Endothelial cell (in vitro differentiated cells): ENCODE measurements at places on chromosomes 3 and 15. TPM values are rescaled to one million over a fixed set of nuclear protein-coding genes. Genes with fewer than 3 reads are reported as not detected.

The STRA6 gene
- 9.2 TPM for total RNA-seq

The TBL1XR1 gene
- total RNA-seq = 156 TPM

The IL17RB gene
- total RNA-seq = 0.33 TPM

The PLA2G4E gene
- not detected for total RNA-seq

The CCR3 gene
- not detected for total RNA-seq

DNA sequence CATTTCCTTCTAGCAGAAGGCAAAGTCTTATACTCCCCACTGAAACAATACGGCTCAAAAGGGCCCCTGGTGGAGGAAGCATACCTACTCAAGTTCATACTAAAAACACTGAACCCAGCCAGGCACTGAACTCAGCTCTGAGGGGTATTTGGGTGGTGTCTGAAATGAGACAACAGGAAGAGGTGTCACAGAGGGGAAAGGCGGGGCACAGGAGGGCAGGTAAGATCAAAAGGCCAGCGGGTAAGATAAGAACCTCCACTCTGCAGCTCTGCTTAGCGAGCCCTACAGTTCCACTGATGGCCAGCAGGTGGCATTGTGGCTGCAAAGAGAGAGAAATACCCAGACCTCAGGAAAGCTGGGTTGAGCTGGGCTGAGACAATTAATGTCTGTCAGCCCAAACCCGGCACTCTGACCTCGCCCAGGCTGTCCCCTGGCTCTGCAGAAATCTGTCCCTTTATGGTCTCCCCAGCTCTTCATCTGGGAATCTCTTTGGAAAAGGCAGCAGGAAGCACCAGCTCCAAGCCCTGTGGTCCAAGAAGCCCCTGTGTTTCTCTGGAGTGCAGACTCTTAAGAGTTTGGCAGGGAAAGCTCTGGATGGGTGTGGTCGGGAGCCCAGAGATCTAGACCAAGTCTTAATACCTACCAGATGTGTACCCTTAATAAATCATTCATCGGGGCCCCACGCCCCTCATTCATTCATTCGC, 8.4 kb downstream of the MFGE8 start:
- peaks cover 31% of the 10 kb centered on the region for H3K36me3 ChIP-seq
- H3K27me3 ChIP-seq = peaks cover 13% of the 10 kb centered on the region
- peak; percentile 83 for DNase-seq
- no peak overlapping the region for H3K4me3 ChIP-seq
- peaks cover 14% of the 10 kb centered on the region for H3K4me1 ChIP-seq
- H3K27ac ChIP-seq = no peak overlapping the region

DNA sequence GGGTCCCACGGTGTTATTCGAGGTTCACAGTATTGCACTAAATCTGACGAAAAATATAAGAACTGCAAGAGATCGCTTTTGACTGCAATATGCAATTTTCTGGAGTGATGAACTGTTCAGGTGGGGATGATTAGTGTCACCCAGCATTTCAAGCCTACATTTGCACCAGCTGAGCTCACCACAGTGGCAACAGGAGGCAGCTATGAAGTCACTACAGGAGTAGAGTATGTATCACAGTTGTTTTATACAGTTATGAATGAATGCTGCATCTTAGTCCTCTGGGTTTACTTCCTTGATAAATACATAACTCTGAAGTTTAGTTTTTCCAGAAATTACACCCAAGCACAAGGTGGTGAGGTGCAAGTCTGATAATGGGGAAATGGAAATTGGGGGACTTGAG, 69.6 kb downstream of the CHSY1 start:
- H3K4me3 ChIP-seq = no peak overlapping the region
- H3K4me1 ChIP-seq = peaks cover 41% of the 10 kb centered on the region
- peaks cover 27% of the 10 kb centered on the region for H3K36me3 ChIP-seq
- no peak overlapping the region for H3K27ac ChIP-seq
- H3K27me3 ChIP-seq = peaks cover 6% of the 10 kb centered on the region

DNA sequence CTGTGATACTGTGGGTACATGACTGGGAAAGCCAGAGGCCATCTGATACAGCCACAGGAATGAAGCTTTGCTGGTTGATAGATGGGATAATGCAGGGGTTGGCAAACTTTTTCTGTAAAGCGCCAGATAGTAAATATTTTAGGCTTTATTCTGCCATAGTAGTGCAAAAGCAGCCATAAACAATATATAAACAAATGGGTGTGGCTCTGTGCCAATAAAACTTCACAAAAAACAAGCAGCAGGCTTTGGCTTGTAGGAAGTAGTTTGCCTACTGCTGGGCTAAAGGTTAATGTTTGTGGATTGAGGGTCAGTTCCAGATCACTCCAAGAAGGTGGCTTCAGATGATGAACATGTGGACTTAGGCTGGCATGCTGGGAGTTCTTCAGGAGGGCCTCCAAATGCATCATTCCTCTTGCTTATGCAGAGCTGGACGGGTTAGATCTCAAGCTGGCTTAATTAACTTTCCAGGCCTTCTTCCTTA, 305.7 kb downstream of the RPLP1 start:
- H3K4me3 ChIP-seq = no peak overlapping the region
- H3K27me3 ChIP-seq = no peaks in the 10 kb centered on the region
- H3K27ac ChIP-seq = no peak overlapping the region
- peaks cover 37% of the 10 kb centered on the region for H3K4me1 ChIP-seq

DNA sequence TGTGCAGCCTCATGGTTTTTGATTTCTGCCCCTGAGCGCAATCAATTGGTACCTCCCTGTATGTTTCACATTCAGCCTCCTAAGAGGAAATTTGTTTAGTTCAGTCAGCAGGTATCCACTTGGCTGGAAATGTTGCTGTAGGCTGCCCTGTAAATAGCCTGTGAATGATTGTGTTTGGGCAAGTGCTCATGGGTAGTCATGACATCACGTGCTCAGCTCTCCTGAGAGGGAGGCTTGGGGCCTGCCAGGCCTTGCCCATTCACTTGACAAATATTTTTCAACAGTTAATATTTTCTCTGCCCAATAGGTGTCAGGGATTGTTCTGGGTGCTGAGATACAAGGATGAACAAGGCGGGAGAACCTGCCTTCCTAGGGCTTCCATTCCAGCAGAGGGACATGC, 13.3 kb downstream of the HRH1 start:
- peaks cover 3% of the 10 kb centered on the region for H3K4me1 ChIP-seq
- H3K27ac ChIP-seq = peak overlapping the region; percentile 8
- no peak for DNase-seq

DNA sequence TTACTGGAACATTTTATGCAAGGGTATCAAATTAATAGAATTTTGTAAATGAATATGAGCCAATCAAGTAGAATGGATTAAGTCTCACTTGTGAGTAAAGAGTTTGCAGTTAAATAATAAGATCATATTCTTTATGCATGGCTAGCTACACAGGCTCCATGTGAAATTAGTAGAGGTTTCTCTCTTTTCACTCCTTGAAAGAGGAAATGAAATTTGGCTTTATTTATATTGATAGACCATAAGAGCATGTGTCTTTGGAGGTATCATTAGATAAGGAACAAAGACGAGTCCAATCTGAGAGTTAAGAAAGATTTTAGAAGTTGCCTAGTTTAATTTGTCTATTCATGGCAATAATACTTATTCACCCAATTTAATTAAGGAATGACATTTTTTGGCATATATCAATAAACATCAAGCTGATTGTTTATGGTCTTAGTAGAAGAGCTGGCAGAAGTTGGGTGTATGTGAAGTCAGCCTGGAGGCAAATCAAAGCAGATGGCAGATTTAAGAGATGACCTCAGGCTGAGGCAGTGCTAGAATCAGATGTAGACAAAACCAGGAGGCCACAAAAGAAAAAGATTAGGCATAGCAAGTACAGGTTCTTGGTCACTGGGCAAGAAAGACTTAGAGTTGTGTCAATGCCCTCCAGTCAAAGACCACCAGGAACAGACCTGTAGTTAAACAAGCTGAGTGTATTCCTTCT, 406.5 kb upstream of the ARHGEF26 start:
- peaks cover 6% of the 10 kb centered on the region for H3K4me1 ChIP-seq
- no peaks in the 10 kb centered on the region for H3K27me3 ChIP-seq
- H3K36me3 ChIP-seq = no peaks in the 10 kb centered on the region
- H3K4me3 ChIP-seq = no peak overlapping the region

DNA sequence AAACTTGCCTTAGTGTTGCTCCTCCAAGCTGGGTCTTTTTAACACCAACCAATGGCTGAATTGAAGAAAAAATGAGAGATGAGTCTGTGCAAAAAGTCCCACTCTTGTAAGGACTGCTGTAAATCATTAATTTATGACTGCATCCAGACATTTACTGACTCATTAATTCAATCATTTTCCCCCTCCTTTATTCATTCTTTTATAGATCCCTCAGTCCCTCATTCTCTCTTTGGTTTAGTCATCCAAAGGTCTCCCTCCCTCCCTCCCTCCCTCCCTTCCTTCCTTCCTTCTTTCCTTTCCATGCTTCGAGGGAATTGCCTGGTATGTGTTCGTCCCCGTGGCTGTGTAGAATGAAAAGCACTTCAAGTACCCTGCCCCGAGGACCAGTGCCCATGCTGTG, 35.3 kb upstream of the MRPS22 start:
- H3K36me3 ChIP-seq = no peaks in the 10 kb centered on the region
- no peak overlapping the region for H3K27ac ChIP-seq
- no peak overlapping the region for H3K4me3 ChIP-seq
- DNase-seq = no peak

DNA sequence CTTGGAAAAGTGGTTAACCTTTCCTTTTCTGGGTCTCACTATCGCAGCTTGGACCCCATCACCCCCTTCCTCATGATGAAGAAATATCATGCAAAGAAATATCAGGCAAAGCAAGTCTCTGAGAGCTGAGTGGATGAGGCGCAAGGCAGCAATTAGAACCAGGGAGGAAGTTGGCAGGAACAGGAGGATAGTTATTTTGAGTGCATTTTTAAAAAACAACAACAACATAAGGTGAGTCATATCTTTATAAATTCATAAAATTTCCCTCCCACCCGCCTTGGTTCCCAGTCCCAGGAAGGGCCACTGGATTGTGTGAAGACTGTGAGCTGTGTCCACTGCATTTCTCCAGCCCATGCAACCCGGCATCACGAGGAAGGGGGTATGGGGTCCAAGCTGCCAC, 316.9 kb upstream of the TLE3 start:
- peaks cover 5% of the 10 kb centered on the region for H3K27me3 ChIP-seq
- H3K36me3 ChIP-seq = no peaks in the 10 kb centered on the region
- H3K4me1 ChIP-seq = peaks cover 4% of the 10 kb centered on the region
- H3K27ac ChIP-seq = no peak overlapping the region
- H3K4me3 ChIP-seq = no peak overlapping the region
- no peak for DNase-seq

DNA sequence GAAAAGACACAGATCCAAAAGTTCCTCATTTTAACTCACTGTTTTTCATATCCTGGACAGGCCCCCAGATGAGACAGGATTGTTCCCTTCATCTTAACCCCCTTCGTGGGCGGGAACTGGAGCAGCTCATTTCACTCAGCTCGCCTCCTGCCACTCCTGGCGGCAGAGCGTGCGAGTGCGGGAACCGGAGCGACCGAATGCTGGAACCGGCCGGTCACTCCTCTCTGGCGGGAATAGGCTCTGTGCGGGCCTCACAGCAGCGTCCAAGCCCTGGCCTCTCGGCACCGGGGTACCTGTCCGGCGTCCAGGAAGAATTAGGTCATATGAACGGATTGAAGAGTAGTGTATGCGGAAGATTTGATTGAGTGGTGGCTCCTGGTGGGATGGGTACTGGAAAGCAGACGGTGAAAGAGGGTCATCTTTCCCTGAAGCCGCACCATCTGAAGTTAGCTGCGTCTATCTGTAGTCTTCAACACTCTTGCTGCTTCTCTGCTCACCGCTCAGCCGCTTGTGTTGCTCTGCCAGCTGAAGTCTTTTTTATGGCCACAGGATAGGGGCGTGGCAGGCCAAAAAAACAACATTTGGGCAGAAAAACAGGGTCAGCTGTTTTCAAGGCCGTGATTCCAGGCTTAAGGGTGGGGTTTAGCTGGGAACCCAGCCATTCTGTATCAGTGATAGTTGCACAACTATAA, 42.3 kb upstream of the FXR1 start:
- DNase-seq = peak; percentile 43
- no peak overlapping the region for H3K4me3 ChIP-seq
- H3K27me3 ChIP-seq = no peaks in the 10 kb centered on the region
- H3K27ac ChIP-seq = no peak overlapping the region
- H3K4me1 ChIP-seq = no peaks in the 10 kb centered on the region

- peaks cover 6% of the 10 kb centered on the region for H3K36me3 ChIP-seq
- no peak for DNase-seq
- H3K27me3 ChIP-seq = peaks cover 4% of the 10 kb centered on the region
- H3K4me3 ChIP-seq = no peak overlapping the region
These were observed 20.2 kb upstream of the CDCP1 start for GRCh38 chr3:45166321-45166879.

- peaks cover 4% of the 10 kb centered on the region for H3K4me1 ChIP-seq
- H3K4me3 ChIP-seq = no peak overlapping the region
- H3K27me3 ChIP-seq = no peaks in the 10 kb centered on the region
- no peaks in the 10 kb centered on the region for H3K36me3 ChIP-seq
- H3K27ac ChIP-seq = no peak overlapping the region
These were observed 19.2 kb downstream of the CPA3 start for GRCh38 chr3:148884261-148884660.

- no peak for DNase-seq
- H3K4me1 ChIP-seq = peaks cover 10% of the 10 kb centered on the region
- no peak overlapping the region for H3K4me3 ChIP-seq
- no peak overlapping the region for H3K27ac ChIP-seq
- no peaks in the 10 kb centered on the region for H3K36me3 ChIP-seq
These were observed 119.0 kb upstream of the LPP start for GRCh38 chr3:188034989-188035388.

- H3K27ac ChIP-seq = no peak overlapping the region
- H3K4me1 ChIP-seq = peaks cover 9% of the 10 kb centered on the region
- H3K27me3 ChIP-seq = peaks cover 5% of the 10 kb centered on the region
- H3K36me3 ChIP-seq = no peaks in the 10 kb centered on the region
- no peak overlapping the region for H3K4me3 ChIP-seq
These were observed 164.7 kb upstream of the RGMA start for GRCh38 chr15:93253681-93254080.

DNA sequence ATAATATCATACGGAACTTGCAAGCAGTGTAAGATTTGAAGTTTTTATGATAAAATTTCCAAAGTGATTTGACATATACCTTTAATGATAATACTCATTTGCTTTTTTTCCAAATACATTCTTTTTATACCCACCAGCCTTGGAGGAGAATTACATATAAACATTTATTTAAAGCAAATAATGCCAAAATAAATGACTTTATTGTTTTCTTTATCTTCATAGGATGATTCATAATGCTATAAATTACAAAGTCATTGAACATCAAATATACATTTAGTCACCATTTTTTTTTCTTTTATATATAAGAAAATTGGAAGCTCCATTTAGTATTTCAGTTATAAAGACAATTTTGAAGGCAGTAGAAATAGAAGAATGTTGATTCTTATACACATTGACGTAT, 450.9 kb downstream of the NAALADL2 start:
- H3K27ac ChIP-seq = no peak overlapping the region
- H3K36me3 ChIP-seq = no peaks in the 10 kb centered on the region
- no peaks in the 10 kb centered on the region for H3K27me3 ChIP-seq
- no peak for DNase-seq

- H3K36me3 ChIP-seq = no peaks in the 10 kb centered on the region
- H3K27ac ChIP-seq = no peak overlapping the region
These were observed 479.0 kb downstream of the RAP2B start for GRCh38 chr3:153640689-153641665.

DNA sequence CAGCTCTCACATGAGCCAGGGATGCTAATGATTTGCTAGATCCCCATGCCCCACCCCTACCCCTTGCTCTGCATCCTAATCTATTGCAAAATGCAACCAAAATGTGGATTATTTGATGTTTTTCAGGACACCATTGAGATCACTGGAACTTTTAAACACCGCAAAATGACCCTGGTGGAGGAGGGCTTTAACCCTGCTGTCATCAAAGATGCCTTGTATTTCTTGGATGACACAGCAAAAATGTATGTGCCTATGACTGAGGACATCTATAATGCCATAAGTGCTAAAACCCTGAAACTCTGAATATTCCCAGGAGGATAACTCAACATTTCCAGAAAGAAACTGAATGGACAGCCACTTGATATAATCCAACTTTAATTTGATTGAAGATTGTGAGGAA, 29.7 kb downstream of the HDC start:
- H3K27me3 ChIP-seq = no peaks in the 10 kb centered on the region
- no peak overlapping the region for H3K4me3 ChIP-seq
- DNase-seq = no peak
- H3K27ac ChIP-seq = no peak overlapping the region
